ENCODE measurements at places on chromosomes 2 and 18.

GRCh38 chr2:218194880-218195279 is 22.1 kb upstream of the ARPC2 start:
- DNase-seq: no peak

GRCh38 chr2:88097891-88098557 is 29.8 kb downstream of the FABP1 start:
- no peak for DNase-seq

- no peak for DNase-seq
Measured at GRCh38 chr18:12880541-12880910, 3.5 kb downstream of the PTPN2 start.

DNA sequence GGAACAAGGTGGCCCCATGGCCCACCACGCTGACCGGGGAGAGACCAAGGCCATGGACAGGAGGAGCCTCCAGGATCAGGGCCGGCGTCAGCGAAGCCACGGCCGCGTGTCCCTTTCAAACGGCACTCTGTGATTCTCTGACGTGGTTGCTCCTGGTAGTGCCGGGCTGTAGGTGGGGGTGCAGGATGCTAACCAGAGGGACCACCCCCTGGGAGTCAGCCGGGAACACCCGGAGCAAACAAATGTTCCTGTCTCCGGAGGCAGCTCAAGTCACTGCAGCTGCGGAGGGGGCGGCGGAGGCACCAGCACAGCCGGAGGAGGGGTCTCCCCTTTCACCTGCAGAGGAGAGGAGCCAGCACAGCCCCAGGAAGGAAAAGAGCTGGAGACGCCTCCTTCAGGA is 750.6 kb upstream of the SALL3 start:
- DNase-seq: peak; percentile 1

- no peak for DNase-seq
Measured at GRCh38 chr2:50178050-50178449, 853.9 kb downstream of the NRXN1 start.

GRCh38 chr18:2409906-2410305 is 161.4 kb downstream of the METTL4 start:
- DNase-seq: no peak

- no peak for DNase-seq
Measured at GRCh38 chr2:239224199-239224570, 176.6 kb downstream of the HDAC4 start.

- no peak for DNase-seq
Measured at GRCh38 chr2:73938718-73939352, 12.2 kb downstream of the DGUOK start.

DNA sequence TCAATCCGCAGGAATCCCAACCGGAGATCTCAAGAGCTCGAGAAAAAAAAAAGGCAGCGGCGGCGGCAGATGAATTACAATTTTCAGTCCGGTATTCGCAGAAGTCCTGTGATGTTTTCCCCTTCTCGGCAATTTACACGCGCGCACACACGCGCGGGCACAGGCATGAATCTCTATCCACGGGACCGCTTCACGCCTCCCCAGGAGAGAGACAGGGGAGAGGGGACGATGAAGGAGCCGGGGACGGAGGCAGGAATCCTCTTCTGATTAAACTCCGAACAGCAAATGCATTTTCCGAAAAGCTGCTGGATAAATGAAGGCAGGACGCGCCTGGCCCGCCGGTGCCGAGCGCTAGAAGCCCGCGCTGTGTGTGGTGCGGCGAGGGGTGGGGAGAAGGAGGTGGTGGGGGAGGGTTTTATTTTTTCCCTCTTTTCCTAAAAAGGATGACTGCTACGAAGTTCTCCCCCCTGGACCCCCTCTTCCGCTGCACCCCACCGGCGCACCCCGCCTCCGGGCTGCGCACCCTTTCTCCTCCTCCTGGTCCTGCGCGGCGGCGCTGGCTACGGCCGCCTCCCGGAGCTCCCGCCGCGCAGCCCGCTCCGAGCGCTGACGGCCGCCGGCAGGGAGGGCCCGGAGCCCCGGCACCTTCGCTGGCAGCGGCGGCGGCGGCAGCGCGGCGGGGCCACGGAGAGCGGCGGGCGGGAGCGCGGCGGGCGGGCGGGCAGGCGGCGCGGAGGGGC is at the start of gene BCL2:
Gene BCL2 (minus strand): TSS at position 387 of the 740 bp plus-strand sequence.
- DNase-seq: peak; percentile 62

- DNase-seq: no peak
Measured at GRCh38 chr2:120453635-120453998, 107.7 kb downstream of the INHBB start.

GRCh38 chr18:46220116-46220515 is 115.9 kb downstream of the HAUS1 start:
- DNase-seq: no peak

- no peak for DNase-seq
Measured at GRCh38 chr2:208531361-208531760, 124.8 kb downstream of the PTH2R start.

- DNase-seq: no peak
Measured at GRCh38 chr18:49174478-49174877, 223.7 kb upstream of the SMAD7 start.
